ENCODE measurements at places on chromosomes 7 and 10.

GRCh38 chr10:104076743-104077160, 8.9 kb downstream of the COL17A1 start:
- DNase-seq, result no peak

DNA sequence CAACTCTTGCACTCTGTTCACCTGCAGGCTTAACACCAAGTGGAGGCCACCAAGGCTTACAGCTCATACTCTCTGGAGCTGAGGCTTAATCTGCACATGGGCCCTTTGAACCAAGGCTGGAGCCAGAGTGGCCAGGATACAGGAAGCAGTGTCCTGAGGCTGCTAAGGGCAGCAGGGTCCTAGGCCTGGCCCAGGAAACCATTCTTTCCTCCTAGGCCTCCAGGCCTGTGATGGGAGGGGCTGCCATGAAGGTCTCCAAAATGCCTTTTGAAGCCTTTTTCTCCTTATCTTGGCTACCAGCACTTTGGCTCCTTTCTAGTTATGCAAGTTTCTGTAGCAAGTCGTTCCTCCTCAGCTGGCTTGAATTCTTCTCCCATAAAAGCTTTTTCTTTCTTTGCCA, 68.0 kb upstream of the GNAI1 start:
- no peak for DNase-seq

DNA sequence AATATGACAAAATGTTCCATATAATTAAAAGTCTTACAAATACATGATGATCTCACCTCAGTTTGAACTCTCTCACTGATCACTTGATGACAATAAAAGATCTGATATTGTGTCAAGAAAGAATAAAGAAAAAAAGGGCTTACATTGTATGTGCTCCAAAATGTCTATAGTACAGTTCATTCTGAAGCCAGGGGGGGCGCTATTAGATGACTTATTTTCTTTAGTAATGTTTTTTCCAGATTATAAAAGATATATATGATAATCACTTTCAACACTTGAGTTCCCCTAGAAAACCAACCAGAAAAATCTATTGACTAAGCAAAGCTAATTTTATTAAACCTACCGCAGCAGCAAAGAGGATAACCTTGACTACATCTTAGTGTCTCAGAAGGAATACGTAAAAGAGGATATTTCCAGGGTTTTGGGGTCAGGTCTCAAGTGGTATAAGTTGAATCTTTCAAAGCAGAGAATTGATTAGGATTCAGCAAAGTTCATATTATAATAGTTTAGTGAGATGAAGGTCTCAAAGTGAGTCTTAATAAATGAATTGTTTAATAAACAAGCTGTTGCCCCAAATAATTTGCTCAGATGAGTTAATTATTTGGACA, 55.8 kb downstream of the PTN start:
- DNase-seq, result peak; percentile 42

- peak; percentile 31 for DNase-seq
These were observed 617.2 kb downstream of the AUTS2 start for GRCh38 chr7:70215491-70215890.

DNA sequence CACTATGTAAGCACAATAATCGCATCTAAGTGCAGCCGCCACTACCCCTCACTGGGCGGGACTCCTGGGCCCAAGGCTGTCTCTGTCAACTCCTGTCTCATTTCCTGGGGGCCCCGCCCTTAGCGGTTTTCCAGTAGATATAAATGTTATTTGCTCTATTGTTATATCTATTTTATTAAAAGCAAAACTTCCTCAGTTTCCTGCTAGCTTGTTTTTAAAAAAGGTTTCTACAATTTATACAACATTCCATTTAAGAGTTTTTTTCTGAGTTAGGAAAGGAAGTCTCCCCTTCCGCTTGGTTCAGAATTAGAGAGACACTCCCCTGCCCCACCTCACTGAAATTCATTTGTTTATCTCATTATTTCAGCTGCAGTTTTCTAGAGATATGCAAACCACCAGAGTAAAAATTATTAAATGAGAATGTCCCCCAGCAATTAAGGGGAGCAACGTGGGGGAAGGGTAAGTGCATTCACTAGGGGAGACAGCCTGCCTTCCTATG, 82.7 kb downstream of the RAMP3 start:
- no peak for DNase-seq

- DNase-seq, result no peak
These were observed 402.0 kb upstream of the KLF6 start for GRCh38 chr10:4186849-4187540.

GRCh38 chr7:44274623-44274975, 50.8 kb downstream of the CAMK2B start:
- DNase-seq, result no peak

DNA sequence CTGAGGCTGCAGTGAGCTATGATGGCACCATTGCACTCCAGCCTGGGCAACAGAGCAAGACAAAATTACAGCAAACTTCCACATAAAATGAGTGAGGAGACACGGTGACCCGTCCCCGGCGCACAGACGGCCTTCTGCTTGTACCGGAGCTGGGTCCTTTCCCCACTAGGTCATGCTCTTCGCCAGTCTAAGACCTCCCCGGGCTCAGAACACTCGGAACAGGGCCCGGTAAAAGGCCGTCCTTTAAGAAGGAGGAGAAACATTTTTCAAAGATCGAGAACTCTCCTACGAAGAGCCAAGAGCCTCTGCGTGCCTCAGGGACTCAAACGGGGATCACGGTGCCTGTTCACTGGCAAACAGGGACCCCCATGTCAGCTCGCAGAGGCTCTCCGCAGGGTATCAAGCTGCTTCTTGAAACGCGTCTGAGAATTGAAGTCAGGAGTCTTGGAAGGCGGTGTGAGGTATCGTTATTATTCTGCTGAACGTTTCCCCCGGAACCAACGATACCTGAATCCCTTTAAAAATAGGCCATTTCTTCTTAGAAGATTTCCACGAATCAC, 9.0 kb downstream of the CARD11 start:
- no peak for DNase-seq

DNA sequence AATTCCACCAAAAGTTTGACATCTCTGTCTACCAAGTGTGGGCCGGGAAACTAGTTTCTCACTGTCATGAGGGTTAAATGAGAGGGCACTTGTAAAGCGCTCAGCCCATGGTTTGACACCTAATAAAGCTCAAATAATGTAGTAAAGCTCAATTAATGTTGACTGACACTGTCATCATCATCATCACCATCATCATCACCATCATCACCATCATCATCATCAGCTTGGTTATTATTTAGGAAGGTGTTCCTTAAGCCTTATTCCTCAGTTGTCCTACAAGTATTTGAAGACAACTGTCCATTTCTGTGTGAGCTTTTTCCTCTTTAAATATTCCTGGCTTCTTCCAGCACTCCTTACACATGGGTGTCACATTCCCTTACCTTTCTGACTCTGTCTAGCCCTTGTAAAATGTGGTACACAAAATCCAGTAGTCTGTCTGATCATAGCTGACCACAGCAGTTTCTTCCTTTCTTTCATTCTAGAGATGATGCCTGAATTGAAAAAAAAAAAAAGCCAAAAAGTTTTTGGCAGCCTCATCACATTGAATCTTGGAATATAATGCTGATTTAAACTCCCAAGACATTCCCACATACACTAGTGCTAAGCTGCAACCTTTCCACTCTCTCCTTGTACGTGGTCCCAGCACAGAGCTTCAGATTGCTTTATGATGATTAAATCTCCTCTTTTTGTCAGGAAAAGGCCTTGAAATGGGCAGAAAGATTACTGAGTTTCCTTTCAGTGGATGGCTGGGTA, 40.6 kb upstream of the SEPHS1 start:
- no peak for DNase-seq

DNA sequence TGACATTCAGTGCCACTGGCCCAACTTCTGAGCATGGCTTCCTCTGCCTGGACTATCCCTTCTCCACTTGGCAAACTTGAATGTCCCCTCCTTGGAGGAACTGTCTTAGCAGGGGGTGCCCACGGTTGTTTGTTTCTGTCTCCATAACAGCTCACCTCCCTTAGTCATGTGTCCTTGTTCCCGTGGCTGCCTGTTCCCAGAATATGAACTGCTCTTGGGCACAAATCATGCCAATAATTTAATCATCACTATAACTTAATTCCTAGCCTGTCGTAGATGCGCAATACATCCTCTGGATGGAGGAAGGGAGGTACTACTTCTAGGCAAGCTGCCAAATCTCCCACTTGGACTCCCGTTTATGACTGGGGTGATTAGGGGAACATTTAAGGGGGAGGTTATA, 173.1 kb downstream of the MYOF start:
- no peak for DNase-seq

GRCh38 chr10:116030576-116030975, 242.4 kb downstream of the GFRA1 start:
- no peak for DNase-seq

GRCh38 chr7:70374772-70375533, 757.0 kb upstream of the GALNT17 start:
- DNase-seq, result no peak

DNA sequence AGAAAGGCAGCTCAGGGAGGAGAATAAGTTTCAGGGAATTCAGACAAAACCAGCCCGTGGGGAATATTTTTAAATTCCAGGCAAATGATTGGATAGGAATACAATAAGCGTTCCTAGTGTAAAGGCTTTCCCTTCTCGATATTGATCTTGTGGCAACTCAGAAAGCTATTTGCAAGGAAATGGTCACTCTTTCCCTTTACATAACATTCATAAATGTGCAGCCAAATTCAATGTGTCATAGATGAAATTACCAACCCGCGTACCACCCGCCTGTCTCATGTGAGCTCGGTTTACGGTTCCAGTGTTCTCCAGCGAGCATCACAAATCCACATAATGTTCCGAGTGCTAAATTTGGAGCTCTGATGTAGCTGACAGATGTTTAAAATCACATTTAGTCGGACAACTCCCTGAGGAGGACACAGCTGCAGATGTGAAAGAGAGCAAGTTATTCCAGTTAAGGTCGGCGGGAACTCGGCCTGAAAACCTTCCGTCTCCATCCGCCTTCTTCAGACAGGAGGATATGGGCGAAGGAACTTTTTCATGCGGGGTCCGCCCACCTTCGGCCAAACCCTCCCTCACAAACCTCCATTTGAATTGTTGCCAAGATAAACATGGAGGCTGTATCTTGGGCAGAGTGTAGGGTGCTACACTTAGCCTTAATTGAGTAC, 327.0 kb downstream of the RNLS start:
- DNase-seq, result no peak

DNA sequence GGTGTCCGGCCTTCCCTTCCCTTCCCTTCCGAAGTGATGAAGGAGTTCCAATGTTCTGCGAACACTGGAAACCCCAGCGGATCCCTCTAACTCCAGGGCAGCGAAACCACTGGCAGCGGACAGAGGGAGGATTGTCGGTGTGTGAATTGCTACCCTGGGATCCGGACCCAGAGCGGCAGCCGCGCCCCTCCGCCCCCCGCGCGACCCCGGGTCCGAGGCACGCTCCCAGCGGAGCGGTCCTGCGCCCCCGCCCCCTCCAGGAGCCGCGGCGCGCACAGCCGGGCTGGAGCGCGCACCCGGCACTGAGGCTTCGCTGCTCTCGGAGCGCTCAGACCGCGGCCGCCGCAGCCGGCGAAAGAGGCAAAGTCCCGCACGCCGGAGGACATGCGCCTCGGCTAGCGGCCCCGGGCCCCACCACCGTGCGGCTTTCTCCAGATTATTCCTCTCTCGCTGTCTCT, at the start of gene PTPRZ1:
PTPRZ1 (plus strand) TSS at position 331 of the 458 bp plus-strand sequence. CDS start 339 bp downstream, outside the sequence.
- DNase-seq, result no peak

DNA sequence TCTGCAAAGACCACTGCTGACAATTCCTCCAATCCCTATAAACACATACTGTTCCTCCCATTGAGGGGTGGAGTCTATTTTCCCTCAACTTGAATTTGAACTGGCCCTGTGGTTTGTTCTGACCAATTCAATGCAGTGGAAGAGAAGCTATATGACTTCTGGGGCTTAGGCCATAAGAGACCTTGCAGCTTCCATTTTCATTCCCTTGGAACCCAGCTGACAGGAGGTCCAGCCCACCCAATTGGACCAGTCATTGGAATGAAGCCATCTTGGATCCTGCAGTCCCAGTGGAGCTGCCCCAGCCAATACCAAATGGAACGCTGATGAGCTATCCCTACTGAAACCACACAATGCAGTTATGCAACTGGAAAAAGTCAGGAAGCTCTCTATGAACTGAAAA, 8.9 kb upstream of the TMED4 start:
- DNase-seq, result no peak

DNA sequence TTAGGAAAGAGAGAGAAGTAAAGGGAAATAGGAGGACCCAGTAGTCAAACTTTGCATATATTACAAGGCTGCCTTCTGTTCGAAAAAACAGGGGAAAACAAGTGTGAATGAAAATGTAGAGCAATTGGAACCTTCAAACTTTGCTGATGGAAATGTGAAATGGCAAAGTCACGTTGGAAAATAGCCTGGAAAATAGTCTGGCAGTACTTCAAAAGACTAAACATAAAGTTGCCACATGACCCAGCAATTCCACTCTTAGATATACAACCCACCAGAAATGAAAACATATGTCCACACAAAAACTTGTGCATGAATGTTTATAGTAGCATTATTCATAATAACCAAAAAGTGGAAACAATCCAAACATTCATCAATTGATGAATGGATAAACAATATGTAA, 78.6 kb upstream of the IFRD1 start:
- DNase-seq, result no peak

DNA sequence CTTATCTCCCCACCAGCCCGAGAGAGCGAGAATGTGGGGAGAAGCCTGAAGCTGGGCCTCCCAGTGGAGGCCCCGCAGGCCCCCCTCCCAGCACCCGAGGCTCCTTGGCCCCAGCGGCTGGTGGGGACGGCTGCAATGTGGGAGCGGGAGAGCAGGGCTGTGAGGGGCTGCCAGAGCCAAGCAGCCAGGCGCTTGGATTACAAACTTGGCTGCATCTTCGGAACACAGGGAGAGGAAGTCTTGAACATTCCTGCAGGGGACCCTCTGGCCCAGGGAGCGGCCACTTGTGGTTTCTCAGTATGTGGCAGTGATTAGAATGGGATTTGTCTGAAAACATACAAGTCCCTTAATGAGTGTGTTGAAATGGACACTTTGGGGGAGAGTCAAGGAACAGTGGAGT, 23.2 kb downstream of the ELN start:
- DNase-seq, result no peak

- DNase-seq, result no peak
These were observed 276.9 kb upstream of the IGFBP3 start for GRCh38 chr7:46197785-46198540.

DNA sequence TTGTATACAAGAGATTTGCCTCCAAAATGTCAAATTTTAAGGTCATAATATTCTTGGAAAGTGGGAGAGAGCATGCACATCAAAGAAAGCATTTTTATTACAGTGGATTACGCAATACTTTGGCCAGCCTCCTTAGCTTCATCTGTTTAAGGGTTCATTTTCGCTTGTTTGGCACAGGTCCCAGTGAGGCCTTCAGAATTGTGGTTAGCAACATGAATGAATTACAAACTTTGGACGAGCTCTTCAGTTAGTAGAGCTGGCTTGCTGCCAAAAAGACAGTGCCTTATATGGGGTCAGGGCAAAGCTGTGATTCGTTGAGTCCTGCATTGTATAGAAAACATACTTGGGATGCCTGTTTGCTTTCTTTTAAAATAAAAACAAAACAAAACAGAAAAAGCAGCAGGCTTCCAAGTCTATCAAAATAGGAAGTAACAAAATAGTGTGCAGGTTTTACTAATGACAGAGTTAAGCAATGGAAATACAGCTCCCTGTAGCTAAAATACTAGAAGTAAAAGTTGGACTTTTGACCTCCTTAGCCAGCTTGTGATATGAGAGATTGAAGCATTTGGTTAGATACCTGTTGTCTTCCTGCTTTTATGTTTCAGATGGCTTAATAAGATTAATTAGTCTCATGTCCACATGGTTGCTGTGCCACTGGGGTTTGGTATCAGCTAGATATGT, 190.8 kb downstream of the MLLT10 start:
- peak; percentile 68 for DNase-seq

Data from RKO (cell line).